ENCODE measurements at places on chromosomes 4 and X.

- no peak for DNase-seq
Measured at GRCh38 chr4:102008711-102009110, 218.2 kb downstream of the BANK1 start.

DNA sequence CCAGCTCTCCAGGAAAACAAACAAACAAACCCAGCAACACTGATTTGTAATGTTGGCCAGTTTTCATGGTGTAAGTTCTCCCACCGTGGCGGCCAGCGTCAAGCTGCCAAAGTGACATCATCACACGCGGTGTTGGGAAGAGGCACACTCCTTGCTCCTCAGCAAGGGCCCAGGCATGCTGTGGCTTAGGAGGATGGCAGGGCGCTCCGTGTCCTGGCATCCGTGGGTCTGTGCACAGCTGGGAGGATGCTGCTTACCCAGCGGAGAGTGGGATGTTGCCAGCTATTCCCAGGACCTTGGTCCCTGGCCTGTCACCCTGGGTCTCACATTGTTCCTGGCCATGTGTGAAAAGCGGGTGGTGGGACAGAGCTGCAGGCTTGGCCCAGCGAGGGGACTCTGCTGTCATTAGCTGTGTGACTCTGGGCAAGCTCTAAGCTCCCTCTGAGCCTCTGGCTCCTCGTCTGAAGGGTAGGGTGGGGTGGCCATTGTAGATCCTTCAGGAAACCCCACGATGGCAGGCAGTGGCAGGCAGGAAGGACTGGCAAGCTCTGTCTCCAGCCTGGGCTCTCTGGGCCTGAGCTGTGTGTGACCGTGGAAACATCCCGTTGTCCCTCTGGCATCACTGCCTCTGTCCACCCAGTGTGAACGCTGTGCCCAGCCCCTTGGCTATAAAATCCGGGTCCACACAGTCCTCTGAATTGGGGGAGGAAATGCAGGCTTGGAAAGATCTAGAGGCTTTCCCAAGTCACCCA is 10.8 kb downstream of the PSAPL1 start:
- no peak for DNase-seq

GRCh38 chr4:180860089-180860720 is 1383.0 kb upstream of the TENM3 start:
- no peak for DNase-seq

DNA sequence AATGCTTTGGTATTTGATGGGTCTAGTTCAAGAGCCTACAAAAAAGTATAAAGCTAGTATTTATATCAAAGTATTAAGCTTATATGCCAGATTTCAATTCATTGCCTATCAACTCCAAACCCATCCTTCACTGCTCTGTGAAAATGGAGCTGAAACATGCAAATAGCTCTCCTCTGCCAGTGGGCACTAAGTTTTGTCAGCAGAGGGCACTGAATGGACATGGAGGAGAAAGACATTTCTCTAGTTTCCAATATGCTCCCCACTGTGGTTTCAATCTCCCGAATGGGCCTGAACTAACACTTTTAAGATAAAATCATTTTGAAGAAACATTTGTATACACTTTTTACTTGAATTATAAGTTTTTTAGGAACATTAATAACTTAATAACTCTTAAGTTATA is 12.4 kb downstream of the PPID start:
- DNase-seq: no peak

GRCh38 chr4:158481811-158482210 is 39.9 kb upstream of the RXFP1 start:
- no peak for DNase-seq

GRCh38 chr4:26197018-26197779 is 123.6 kb upstream of the RBPJ start:
- DNase-seq: peak; percentile 42

- DNase-seq: no peak
Measured at GRCh38 chr4:20565075-20565721, 135.1 kb upstream of the PACRGL start.

GRCh38 chrX:47321386-47321785 is 49.0 kb upstream of the ZNF157 start:
- no peak for DNase-seq

DNA sequence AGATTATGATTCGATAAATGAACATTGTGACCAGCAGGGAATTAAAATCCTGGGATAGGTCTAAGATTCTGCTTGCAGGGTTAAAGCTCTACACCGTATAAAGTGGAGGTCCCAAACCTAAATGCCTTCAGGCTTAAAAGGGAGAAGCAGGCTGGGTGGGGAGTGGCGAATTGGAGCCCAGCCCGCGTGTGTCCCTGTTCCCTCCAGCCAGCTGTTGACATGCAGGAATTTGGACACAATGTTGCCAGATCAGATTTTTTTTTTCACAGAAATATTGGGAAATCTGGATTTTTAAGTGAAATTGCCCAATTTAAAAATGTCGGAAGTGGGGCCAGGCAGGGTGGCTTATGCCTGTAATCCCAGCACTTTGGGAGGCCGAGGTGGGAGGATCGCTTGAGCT is 60.5 kb downstream of the ELF4 start:
- no peak for DNase-seq

GRCh38 chr4:4386736-4387392 is at the start of gene NSG1:
Gene NSG1, plus strand, starts transcription at chr4:4387102. Its CDS starts 528 bp downstream, at chr4:4387630.
- DNase-seq: no peak

- no peak for DNase-seq
Measured at GRCh38 chr4:76690906-76691275, 207.1 kb downstream of the SOWAHB start.

DNA sequence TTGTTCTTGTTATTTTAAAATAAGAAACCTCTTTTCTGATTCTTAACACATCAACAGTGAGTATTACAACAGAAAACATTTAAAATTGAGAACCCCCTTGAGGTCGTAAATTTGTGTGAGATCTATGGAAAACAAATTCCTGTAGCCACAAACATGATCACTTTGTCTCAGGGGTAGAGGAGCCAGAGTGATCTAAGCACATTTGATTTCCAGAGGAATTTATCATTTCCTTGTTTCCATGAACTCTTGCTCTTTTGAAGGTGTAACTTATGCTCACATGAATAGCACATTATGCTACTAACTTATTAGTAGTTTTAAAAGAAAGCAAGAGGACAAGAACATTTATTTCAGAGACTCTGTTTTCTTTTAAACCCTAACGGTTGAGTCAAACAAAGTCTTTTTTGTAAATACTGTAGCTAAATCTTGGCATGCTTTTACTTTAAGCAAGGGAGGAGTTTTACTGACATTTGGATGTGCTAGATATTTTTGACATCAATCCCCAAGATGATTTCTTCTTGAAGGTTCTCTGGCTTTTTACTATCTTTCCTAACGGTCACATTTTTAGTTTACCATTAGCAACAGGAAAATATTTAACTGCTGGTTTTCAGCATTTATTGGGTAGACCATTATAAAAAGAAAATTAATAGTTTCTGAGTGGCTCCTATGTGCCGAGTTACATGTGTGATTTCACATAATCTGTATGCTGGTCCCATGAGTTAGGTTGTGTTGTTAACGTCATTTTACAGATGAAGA is 27.9 kb upstream of the ZCCHC12 start:
- DNase-seq: no peak

GRCh38 chr4:60216752-60217151 is 983.4 kb upstream of the ADGRL3 start:
- no peak for DNase-seq

DNA sequence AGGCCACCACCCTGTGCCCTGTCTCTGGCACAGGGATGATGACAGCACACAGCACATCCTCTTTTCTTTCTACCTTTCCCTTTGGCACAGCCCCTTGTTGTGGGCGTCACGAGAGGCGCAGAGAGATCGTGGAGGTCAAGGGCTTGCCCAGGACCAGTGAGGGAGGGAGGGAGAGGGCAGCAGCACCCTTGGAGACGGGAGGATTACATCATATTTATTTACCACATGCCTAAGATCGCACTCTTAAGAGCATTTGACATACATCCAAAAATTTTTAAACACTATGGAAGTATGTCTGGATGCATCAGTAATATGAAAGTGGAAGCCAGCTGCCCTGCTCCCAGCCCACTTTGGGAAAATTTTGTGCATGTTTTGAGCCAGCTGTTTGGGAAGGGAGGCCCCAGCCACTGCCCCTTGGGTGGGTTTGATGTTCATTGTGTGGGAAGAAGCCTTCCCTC is 12.7 kb downstream of the WFS1 start:
- no peak for DNase-seq

GRCh38 chrX:143683486-143683885 is 37.1 kb downstream of the SPANXN2 start:
- no peak for DNase-seq

GRCh38 chr4:127251423-127251822 is 381.3 kb upstream of the INTU start:
- DNase-seq: no peak

DNA sequence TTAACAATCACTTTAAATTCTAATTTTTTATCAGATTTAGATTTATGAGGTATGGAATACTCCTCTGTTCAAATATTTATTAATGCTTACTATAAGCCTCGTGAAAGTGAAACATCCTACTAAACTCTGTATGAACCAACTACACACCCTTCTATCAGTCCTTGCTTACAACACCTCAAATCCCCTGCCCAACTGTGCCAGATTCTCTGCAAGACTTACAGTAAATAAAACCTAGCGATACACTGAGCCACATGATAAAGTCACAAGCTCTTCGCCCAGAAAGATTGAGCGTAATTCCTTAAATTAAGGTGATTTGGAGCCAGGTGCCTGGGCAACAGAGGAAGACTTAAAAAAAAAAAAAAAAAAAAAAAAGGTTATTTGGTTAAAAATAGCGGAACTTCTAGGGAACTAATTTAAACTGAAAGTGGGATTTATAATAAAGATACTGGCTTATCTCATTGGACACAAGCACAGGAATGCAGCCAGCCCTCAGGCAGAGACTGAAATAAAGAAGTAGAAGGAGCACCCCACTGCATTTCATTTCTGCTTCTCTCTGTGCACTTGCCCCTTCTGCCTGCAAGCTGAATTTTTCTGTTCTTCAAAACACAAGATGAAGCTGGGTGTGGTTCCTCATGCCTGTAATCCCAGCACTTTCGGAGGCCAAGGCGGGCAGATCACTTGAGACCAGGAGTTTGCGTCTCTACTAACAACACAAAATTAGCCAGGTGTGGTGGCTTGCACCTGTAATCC is 17.5 kb upstream of the C4orf36 start:
- DNase-seq: no peak

- no peak for DNase-seq
Measured at GRCh38 chr4:55524844-55525571, 21.7 kb downstream of the CLOCK start.

GRCh38 chr4:104859601-104860237 is 287.0 kb upstream of the TET2 start:
- no peak for DNase-seq

DNA sequence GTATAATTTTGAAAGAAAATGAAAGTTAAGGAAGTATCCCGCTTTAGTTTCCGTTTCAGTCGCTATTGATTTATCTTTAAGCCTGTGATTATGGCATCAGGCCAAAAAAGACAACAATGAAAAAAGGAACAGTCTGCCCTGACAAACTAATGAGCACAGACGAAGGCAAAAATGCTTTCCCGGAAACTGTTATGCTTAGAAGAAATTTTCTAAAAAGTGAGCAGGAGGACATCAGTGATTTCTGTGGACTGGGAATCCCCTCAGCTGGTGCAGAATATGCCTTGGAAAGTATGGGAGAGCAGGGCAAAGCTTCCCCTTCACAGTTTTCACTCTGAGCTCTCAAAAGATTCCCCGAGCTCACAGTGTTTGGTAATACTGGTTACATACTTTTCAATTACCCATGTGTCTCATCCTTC is 5.1 kb upstream of the CXCL10 start:
- DNase-seq: no peak

GRCh38 chr4:14478504-14478903 is 523.8 kb upstream of the CPEB2 start:
- DNase-seq: no peak

GRCh38 chrX:13485167-13485566 is 84.2 kb upstream of the EGFL6 start:
- no peak for DNase-seq

GRCh38 chrX:45031830-45032378 is 158.9 kb downstream of the KDM6A start:
- DNase-seq: no peak

DNA sequence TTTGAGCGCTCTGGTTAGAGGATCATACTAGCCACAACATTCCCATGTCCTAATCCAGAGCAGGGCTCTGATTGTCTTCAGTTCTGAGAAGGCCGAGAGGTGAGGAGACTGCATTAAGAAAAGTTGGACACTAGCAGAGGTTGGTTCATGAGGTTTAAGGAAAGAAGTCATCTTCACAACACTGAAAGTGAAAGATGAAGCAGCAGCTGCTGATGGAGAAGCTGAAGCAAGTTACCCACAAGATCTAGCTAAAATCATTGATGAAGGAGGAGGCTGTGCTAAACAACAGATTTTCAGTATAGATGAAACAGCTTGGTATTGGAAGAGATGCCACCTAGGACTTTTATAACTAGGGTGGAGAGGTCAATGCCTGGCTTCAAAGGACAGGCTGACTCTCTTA is 36.8 kb downstream of the RAP1GDS1 start:
- DNase-seq: no peak

DNA sequence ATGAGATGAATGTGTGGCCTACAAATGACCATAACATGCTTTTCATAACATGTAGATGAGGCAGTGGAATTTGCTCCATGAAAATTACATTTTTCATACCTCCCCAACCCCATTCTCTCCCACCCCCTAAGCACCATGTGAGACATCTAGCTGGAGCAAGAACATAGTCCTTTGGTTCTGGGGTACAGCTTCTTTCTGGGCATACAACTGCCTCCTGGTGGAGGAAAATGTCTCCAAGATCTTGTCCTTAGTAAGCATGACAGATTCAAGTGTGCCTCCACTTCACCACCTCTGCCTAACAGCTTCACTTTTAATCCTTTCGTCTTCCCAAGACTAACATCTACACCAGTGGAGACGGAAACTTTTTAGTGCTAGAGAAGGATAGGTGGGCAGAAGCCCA is 8.0 kb downstream of the EXOC1L start:
- DNase-seq: no peak

DNA sequence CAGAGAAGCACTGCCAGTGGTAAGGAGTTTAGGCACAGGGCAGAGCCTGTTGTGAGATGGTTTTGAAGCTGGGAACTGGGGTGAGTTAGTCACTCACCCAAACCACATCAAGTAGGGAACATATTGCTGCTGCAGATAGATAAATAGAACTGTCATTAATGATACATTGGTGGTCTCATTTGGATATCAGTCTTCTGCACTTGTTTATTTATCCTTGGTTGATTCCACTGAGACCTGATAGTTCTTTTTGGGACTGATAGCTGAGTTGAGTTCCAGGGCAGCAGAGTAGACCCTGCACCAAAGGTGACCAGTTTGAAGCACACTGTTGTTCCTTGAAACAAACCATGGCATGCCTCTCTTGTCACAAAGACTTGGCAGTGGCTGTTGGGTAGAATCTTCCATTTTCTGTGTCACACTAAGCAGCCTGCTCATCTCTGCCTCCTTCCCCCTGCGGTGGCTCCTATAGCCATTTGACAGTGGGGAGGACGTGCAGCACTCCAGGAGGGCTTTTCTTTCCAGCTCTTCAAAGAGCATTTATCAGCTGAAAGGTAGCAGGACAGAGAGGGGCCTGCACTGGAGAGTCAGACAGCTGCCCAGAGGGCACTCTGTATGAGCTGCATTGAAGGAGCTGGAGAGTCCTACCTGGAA is 59.7 kb upstream of the TMEM164 start:
- no peak for DNase-seq

- no peak for DNase-seq
Measured at GRCh38 chr4:178316211-178316610, 874.0 kb upstream of the AGA start.

GRCh38 chr4:140789759-140790158 is 33.6 kb upstream of the TBC1D9 start:
- DNase-seq: no peak
